Fibroblast of pulmonary artery (primary cell): ENCODE measurements at places on chromosomes 16 and 17.

GRCh38 chr17:79997011-79997660, 38.5 kb downstream of the TBC1D16 start:
- no peak for DNase-seq

- peak; percentile 19 for DNase-seq
Observed at GRCh38 chr16:11669380-11670146, 1.3 kb downstream of the SNN start.

DNA sequence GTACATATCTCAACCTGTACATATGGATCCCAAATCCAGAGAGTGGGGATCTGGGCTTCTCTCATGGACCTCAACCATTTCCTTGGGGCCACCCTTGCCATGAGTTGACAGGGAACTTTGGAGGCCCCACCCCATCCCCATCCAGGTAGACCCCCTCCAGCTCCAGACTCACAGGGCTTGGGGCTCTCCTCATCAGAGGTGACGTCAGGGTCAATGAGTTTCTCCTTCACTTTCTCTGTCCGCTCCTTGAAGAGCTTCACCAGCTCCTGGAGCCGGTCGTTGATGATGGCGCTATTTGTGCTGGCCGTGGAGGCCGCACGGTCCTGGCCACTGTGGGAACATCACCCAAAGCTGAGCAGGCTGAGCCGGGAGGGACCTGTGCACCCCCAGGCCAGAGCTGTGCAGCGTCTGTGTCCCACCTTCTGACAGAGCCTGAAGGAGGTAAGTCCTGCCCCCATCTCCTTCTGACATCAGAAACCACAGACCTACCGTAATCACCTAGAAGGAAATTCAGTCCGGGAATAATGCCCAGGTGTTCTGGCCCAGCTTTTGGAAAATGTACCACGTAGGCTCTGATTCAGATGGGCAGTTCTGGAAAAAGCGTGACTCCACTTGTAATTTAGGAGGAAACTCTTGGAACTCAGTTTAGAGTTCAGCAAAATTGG, 50.6 kb downstream of the CNGB1 start:
- no peak for DNase-seq

DNA sequence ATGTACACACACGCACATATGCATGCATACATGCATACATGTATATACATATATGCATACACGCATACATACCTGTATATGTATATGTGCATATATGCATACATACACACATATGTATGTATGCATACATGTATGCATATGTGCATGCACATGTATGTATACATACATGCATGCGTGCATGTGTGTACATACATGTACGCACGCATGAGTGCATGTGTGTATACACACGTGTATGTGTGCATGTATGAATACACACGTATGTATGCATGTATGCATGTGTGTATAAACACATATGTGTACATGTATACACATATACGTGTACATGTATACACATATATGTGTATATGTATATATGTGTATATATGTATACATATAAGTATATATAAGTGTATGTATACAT, 28.5 kb upstream of the DLX3 start:
- no peak for DNase-seq

DNA sequence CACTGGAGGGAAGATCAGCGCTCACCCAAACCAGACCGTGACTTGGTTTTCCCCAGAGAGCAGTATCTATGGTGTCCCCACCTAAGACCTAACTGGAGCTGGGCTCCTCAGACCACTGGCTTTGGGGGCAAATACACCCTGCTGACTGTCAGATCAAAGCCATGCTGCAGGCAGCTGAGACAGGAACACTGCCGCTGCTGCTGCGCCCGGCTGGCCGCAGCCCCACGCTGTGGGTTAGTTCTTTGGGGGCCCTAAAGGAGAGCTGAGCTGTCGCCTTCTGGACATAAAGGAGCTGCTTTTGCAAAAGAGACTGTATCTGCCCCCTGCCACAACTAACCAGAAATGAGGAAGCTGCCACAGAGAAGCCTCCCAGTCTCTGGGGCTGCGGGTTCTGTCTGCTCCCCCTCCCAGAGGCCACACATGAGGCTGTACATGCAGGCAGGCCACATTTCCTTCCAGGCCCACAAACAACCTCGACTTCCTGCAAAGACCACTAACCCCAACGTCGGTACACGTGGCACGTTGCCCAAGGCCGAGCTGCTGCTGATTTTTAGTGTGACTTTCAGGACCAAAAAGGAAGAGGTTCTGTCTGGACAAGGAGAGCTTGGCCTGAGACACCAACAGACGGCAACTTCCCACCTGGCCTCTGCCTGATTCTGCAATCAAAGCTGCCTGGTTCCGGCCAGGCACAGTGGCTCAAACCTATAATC, 18.2 kb upstream of the ABR start:
- DNase-seq = peak; percentile 63
